Right renal cortex interstitium (tissue), 3 donors: ENCODE measurements at places on chromosomes 6 and 20. TPM values are rescaled to one million over a fixed set of nuclear protein-coding genes. Genes with fewer than 3 reads are reported as not detected.

Gene PDE7B
- 9.2 TPM for polyA plus RNA-seq

- no peak for DNase-seq
Measured at GRCh38 chr6:24255676-24256075, 102.2 kb downstream of the DCDC2 start.

GRCh38 chr20:38434770-38435554 is at the start of gene SNHG17:
Gene SNHG17, minus strand, starts transcription at chr20:38435328.
- DNase-seq = peak; percentile 78

- DNase-seq = no peak
Measured at GRCh38 chr6:11219400-11219834, 13.1 kb downstream of the NEDD9 start.

Gene BTNL2
- 1.3 TPM for polyA plus RNA-seq

Gene HLA-DQB1
- 4.3 TPM for polyA plus RNA-seq

Gene RIPPLY2
- 0.10 TPM for polyA plus RNA-seq

GRCh38 chr6:170086639-170087420 is 204.0 kb downstream of the DLL1 start:
- no peak for DNase-seq

- no peak for DNase-seq
Measured at GRCh38 chr6:164075981-164076615, 661.6 kb downstream of the QKI start.

DNA sequence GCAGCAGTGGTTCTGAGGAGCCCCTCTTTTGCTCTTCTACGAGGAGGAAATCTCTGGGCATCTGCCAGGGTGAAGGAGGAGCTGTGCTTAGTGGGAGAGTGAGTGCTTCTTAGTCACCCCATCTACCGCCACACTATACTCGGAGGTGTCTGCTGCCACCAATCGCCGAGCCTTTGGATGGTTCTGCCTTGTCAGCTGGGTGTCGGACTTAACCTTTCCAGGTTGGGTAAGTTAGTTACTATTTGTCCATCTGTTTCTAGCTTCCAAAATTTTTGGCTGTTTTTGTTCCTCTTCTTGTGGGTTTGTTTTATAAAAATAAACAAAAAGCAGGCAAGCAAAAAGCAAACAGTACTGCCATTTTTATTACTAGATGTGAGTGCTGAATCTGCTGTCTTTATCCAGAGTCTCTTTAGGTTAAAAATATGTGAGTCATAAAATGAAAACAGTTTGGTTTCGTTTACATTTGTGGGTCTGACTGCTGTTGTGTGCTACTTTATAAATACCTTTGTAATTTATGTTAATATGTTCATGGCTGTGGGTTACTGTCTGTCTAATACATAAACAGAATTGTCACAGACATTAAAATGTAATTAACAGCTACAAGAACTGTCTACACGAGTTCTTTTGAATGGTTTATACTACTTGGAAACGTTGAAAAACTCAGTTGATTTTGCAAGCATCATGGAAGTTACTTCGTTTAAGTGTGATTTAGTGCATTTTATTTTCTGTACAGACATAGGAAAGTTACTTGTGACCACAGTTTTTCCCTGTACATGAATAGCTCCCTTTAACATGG is 89.2 kb downstream of the ARID1B start:
- DNase-seq = no peak

- no peak for DNase-seq
Measured at GRCh38 chr6:142455957-142456589, 154.3 kb downstream of the ADGRG6 start.

- no peak for DNase-seq
Measured at GRCh38 chr6:35739645-35740524, 3.1 kb downstream of the ARMC12 start.

DNA sequence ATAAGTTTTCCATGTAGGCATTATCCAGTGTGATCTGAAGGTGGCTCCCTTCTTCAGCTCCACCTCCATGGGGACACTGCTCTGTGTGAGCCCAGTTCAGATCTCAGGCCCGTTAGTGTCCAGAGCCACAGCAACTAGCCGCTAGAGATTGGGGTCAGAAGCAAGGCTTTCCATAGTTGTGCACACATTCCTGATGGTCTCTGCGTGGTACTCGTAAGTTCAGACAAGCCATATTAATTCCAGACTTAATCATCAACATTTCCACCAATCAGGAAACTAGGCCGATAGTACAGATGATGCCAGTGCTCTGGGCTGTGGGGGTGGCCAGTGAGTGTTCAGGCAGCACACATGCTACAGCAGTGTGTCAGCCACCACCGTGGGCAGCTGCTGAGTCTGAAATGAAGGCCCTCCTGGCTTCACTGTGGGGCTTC is 17.5 kb upstream of the SYNCRIP start:
- no peak for DNase-seq

- no peak for DNase-seq
Measured at GRCh38 chr6:21277601-21278374, 315.8 kb upstream of the SOX4 start.

Gene CYP24A1
- polyA plus RNA-seq = 3.7 TPM

DNA sequence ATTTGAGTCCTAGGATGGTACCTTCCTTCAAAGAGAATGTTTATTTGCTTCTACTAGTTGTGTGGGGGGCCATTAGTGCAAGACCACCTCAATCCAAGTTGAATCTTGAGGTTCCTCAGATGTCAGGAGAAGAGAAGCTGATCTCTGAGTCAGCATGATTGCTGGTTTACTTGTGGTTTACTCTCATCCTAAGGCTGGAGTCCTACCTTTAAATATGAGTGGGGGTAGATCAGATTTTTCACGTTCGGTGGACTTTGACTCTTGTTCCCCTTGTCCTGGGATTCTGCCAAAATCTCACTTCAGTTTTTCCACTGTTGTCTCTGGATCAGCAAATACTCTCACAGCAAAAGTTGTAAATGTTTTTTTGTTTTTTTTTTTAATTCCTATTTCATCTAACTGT is 84.6 kb upstream of the F13A1 start:
- no peak for DNase-seq

GRCh38 chr6:97032955-97033354 is 108.4 kb downstream of the KLHL32 start:
- no peak for DNase-seq

DNA sequence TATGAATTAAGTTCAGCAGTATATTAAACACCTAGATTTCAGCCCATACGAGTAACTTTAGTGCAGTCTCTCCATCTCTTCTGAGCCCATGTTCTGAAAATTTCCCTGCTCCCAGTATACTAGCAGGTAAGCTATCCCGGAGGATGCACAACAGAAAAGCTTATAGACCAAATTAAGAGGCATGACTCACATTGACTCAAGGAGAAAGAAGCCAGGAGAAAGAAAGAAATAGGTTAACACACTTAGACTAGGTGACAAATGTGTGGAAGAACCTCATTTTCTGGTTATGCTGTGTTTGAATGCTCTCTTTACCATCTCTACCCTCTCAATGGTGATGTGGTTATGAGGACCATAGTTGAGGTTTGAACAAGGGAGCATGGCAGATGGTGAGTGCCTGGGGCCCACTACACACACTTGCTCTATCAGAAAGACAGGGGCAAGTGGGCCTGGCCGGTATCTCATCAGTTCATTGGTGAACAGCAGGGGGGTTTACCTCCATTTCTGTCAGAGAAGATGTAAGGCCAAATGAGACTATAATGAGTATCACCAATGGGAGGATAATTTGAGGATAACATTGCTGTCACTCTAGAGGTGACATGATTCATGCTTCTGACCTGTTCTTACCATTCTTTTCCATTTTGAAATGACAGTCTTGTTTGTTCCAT is 902.3 kb upstream of the FLRT3 start:
- DNase-seq = no peak

DNA sequence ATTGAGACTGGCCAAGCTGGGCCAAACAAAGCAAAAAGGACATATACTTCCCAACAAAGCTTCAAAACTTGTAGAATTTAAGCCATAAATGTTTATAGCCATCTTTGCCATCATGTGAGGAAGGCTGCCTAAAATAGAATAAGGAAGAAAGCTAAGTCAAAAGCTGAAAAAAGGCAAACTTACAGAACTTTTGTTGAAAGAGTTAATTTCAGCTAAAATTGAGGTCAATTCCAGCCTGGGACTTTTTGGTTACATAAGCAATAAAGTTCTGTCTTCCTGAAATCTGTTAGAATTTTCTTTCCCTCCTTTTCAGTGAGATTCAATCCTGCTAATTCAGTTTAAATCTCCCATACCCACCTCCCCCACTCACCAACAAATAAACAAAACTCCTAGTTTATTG is 227.9 kb upstream of the MARCKS start:
- no peak for DNase-seq

Gene POM121L2
- polyA plus RNA-seq = not detected

Gene DEFB124
- polyA plus RNA-seq = not detected

DNA sequence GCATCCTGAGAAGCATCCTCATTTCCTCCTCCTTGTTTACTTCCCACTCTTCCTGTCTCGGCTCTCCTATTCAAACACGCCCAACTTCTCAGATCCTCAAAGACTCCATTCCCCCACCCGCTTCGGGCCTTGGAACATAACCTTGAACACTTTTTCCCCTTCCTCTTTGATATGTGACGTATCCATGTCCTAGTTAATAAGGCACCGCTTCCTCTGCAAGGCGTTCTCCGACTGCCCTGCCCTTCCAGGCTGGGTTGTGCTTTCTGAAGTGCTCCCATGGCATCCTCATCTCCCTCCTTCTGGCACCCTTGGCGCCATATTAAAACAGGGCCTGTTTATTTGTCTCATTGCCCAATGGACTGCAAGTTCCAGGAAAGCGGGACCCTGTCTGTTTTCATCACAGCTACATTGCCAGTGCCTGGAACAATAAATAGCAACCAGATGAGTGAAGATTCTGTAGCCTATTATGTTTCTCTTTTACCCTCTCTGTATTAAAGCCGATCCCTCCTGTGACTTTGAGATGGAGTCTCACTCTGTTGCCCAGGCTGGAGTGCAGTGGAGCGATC is 115.3 kb upstream of the TRAF3IP2 start:
- no peak for DNase-seq

DNA sequence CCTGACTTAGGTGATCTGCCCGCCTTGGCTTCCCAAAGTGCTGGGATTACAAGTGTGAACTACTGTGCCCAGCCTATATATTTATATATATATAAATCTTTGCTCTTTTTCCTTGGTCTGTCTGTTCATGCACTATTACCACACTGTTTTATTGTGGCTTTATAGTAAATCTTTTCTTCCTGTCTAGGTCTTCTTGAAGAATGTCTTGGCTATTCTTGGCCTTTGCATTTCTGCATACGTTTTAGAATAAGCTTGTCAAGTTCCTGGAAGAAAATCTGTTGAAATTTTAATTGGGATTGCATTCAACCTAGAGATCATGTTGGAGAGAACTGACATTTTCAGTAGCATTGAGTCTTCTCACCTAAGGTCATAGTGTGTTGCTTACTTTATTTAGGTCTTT is 37.1 kb downstream of the MYO6 start:
- DNase-seq = no peak

Gene GNMT
- polyA plus RNA-seq = 0.53 TPM

Gene HSPA12B
- polyA plus RNA-seq = 12.8 TPM

Gene ZNF334
- polyA plus RNA-seq = 28.4 TPM

DNA sequence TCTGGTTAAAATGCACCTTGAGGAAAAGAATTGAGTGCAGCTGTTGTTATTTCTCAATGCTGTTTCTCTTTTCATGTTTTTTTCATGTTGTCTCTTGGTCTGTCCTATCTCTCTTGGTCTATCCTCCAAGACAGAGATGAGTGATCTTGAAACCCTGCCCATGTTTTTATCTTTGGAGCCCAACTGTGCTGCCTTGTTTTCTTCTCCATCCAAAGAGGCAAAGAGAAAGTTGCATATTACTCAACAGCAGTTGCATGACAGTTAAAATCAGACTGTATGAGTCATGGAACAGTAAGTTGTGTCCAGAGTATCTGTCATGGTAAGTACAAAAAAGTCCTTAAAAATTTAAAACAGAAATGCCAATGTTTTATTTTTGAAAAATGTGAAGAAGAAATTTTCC is 26.2 kb downstream of the BCAS1 start:
- DNase-seq = no peak

Gene TMC2
- 0.10 TPM for polyA plus RNA-seq

DNA sequence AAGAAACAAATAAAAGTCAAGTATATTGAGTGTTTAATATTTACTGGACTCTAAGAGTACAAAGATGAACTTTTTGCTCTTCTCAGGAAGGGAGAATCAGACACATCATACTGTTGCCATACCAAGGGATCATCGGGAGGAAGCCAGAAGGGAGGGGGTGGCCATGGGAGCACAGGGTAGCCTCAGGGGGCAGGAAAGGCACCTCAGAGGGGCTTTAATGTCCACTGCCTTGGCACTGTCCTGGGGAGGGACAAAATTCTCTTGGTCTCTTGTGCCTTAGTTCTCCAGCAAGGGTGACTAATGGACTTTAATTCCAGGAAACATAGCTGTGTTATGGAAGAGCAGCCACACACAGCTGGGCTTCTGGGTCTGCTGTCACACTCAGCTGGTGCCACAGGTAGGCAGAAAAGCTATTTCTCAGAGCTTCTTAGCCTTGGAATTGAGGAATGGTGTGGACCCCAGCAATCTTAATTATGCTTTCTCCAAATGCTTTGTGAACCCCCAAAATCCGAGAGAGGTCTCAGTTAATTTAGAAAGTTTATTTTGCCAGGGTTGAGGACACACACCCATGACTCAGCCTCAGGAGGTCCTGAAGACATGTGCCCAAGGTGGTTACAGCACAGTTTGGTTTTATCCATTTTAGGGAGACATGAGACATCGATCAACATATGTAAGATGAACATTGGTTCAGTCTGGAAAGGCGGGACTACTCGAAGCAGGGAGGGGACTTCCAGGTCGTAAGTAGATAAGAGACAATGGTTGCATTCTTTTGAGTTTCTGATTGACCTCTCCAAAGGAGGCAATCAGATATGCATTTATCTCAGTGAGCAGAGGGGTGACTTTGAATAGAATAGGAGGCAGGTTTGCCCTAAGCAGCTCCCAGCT is 53.2 kb downstream of the MRAP2 start:
- no peak for DNase-seq

DNA sequence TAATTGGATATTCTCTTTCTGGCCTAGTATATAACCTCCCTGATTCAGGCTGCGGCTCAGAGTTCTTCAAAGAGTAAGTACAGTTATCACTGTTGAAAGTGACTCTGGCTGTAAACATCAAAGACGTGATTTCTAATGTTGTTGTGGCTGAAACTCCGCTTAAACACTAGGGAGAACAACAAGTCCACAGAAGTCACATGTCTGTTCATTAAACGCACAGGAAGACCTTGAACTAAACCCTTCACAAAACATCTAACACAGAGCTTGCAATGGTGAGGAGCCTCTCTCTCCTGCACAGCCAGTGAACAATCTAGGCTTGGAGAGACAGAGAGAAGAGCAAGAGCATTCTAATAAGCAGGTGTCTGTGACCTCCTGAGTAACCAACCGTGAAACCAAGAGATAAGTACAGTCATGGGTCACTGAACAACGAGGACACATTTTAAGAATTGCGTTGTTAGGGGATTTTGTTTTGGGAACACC is 249.3 kb downstream of the PRKN start:
- DNase-seq = no peak
